ENCODE measurements at places on chromosomes 13 and 19. TPM values are rescaled to one million over a fixed set of nuclear protein-coding genes. Genes with fewer than 3 reads are reported as not detected.

DNA sequence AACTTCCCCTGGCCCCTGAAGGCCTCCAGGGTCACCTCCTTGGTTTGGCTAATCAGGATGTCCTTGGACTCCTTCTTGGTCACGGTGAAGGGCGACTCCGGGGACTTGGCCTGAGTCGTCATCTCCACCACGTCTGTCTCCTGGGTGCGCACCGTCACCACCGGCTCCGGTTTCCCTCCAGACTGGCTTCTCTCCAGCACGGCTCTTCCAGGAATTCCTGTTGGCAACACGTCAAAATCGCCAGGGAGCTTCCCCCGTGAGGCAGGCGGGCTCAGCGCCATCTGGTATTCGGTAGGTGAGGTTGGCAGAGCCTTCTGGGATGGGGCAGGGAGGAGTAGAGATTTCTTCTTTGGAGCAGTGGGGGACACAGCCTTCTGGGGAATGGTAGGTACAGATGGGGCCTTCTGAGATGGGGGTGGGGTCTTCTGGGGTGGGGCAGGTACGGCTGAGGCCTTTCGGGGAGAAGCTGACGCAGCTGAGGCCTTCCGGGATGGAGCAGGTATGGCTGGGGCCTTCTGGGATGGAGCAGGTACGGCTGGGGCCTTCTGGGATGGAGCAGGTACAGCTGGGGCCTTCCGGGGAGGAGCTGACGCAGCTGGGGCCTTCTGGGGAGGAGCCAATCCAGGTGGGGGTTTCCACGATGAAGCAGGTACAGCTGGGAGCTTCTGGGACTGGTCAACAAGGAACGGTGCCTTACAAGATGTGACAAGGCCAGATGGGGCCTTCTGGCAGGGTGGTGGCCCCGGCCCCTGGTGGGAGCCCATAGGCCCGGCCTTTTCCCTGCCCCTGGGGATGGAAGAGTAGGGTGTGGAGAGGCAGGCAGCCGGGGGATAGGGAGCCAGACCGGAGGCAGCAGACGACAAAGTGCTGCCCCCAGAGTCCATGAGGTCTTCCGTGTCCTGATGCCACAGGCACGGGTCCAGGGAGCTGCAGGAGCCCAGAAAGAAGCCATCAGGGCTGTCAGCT, 3.8 kb downstream of the GARIN5B start:
- no peak for DNase-seq

DNA sequence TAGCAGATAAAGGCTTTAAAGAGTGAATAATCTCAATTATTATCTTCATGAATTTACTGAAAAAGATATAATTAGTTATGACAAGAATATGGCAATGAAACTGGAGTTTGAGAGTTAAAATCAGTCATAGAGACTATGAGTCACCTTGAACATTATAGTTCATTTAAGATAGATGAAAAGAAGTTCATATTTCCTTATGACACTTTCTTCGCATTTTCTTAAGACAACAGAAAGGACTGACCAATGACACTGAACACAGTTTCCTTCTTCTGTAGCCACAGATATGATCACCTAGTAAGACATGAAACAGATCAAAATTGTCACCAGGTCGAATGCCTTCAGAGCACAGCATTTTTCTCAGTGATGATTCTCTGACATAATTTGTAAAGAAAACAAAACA, 202.1 kb downstream of the KLF12 start:
- DNase-seq = no peak

DNA sequence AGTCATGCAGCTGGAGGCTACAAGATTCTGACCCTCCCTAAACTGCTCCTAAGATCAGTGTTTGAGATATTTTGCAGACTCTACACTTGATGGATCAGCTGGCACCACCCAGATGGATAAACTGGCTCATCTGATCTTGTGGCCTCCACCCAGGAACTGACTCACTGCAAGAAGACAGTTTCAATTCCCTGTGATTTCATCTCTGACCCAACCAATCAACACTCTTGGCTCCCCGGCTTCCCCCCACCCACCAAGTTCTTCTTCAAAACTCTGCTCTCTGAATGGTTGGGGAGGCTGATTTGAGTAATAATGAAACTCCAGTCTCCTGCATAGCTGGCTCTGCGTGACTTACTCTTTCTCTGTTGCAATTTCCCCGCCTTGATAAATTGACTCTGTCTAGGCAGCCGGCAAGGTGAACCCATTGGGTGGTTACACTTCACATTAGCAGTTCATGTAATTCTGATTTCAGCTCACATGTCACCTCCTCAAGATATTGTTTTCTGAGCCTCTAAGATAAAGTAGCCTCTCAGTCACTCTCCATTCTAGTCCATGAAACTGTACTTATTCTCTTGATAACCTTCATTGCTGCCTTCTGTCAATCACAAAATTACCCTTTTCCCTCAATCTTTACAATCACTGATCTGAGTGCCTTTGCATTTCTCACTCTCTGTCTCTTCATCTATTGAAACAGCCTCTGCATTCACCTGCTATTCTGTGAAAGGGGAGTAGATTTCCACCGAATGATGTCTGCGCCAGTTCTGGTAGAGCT, 9.9 kb upstream of the FPR3 start:
- DNase-seq = no peak

DNA sequence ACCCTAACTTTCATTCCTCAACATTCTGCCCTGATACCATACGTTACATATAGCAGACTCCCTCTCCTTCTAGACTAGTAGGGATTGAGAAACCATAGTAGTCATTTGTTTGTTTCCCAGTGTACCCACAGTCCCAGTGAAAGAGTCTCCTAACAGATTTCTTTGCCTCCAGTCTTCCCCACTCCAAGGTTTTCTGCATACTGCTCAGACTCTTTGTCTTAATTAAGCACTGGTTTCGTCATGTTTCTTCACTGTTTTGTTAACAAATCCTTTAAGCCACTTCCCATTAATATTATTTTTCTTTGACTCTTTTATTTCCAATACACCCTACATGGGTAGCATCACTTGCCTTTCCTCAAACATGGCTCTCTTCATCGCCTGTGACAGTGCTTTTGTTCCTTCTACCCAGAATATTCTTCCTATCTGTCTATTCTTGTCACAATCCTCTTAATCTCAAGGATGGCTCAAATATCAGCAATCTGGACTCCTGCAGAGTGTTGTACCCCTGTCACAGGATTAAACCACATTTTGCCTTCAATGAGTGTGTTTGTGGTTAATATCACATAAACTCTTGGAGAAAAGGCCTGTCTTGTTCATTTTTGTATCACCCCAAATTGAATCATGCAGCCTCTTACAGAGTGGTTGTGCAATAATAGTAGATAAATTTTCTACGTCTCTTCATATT, 92.7 kb upstream of the KLF12 start:
- no peak for DNase-seq

DNA sequence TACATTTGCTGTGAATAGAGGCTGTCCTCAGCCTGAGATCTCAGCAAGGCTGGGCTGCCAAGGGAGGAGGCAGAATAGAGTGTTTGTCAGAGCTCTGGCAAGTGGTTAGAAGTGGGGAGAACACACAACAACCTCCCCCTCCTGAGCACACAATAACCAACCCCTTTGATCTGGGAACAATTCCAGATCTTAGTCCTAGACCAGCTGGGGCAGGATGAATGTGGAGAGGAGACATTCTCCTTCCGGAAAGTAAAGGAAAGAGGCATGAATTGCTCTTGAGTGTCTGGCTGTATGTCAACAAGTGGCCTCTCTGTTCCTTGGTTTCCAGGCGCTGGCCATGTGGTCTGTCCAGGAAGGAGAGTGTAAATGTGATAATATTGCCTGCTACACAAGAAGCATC, 114.9 kb upstream of the TMTC4 start:
- DNase-seq = peak; percentile 7

GRCh38 chr19:31377736-31378135, 28.5 kb upstream of the TSHZ3 start:
- no peak for DNase-seq

- no peak for DNase-seq
These were observed 54.9 kb upstream of the ATP12A start for GRCh38 chr13:24625331-24625731.

- peak; percentile 38 for DNase-seq
These were observed 98.9 kb downstream of the ESD start for GRCh38 chr13:46698014-46698413.

DNA sequence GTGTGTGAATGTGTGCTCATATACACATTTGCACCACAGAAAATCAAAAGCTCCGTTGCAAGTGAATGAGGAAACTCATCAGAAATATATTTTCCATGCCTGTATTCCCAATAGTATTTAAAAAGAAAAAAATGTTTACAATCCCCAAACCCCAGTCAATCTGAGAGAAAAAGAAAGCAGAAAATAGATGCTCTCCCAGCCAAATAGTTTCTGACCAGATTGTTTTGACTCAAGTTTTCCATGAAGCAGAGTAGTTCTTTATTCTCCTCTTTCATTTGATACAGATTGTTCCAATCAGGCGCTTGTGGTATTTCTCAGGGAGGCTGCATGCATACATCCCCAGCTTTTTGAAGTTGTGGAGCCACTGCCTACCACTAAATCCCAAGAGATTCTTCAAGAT, 110.6 kb downstream of the STARD13 start:
- DNase-seq = peak; percentile 88

DNA sequence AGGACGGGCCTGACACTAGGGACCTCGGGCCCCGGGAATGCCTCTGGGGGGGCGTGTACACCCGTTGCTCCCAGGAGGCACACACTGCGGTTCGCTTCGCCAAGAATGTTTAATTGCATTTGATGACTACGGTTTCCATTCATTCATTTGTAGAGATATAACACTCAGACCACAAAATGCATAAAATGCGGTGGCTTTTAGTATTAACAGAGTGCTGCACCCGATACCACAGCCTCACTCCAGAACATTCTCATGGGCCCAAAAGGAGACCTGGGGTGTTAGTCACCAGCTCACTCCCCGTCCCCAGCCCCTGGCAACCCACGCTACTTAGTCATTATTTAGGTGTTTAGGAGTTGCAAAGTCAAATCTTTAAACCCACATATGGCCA, 21.8 kb downstream of the HCN2 start:
- no peak for DNase-seq

- no peak for DNase-seq
These were observed 29.3 kb downstream of the ZNF566 start for GRCh38 chr19:36460046-36460445.

GRCh38 chr13:20227288-20227687, 4.8 kb downstream of the GJB6 start:
- DNase-seq = no peak

- DNase-seq = peak; percentile 16
These were observed 4.9 kb upstream of the PTBP1 start for GRCh38 chr19:792306-792885.

DNA sequence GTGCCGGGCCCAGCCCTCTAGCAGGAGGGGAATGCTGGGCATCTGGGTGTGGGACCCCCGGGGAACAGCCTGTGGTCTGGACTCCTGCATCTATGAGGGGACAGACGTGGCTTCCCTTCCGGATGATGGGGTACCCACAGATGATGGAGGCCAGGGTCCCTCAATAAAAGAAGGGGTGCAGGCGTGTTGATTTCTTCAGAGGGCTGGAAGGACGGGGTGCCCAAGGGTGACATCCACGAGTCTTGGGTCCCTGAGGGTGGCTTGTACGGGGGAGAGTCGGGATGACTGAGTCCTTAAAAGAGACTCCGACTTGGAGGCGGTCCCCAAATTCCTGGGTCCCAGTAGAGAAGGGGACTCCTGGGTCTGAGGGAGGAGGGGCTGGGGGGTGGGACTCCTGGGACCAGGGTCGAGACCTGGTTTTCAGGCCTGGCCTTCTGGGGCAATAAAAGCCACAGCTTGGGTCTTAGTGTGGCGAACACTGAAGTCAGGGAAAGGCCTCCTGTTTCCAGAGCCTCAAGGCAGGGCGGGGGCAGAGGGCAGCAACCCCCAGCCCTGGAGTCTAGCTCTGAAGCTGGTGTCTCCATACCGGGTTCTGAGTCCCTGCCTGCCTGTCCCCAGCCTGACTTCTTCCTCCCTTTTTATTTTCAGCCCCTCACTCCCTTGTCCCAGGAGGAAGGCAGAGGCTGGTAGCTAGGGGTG, 459 bp upstream of the GRIN2D start:
- DNase-seq = no peak

DNA sequence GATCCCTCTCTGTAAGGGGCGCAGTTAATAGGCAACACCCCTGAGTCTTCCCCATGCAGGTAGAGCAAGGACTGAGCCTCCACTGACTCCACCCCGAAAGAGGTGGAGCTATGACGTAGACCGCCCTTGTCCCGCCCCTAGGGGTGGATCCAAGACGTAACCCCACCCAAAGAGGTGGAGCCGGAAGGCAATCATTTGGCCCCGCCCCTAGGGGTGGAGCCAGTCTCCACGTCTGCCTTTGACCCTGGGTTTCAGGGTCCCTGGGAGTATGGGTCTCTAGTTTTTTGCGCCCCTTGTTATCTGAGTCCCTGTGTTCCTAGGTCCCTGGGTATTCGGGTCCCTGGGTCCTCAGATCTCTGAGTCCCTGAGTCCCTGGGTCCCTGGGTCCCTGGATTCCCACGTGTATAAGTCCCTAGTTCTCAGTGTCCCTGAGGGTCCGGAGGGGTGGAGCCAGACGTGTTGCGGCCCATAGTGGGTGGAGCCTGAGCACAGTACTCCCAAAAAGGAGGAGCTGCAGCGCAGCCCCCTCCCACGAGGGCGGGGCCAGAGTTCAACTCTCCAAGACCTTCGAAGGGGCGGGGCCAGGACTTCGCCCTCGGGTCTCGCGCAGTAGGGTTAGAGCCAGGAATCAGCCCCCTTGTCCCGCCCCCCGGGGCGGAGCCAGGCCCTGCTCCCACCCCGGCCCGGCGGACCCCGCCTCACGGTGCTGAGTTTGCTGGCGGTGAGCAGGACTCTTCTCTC, 5.3 kb downstream of the DENND1C start:
- DNase-seq = peak; percentile 33

DNA sequence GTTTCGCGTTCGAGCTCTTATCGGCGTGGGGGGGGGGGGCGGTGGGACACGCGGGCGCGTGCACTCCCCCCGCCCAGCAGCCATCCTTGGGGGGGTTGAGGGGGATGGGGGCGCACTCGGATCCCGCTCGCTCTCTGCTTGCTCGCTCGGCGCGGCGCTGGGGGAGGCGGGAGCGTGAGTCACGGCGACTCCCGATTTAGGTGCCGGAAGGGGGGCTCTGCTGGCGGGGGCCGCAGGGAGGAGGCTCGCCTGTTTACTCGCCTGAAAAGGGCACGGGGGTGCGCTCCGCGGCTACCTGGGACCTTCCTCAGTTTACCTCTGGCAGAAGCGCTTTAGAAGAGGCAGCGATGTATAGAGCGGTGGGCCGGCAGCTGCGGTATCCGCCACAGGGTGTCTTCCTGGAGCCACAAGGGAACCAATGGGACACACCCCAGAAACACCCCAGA, 1.1 kb upstream of the PDE4A start:
- DNase-seq = no peak

CLDN10 gene
- polyA plus RNA-seq = 6.7 TPM

ZNF229 gene
- polyA plus RNA-seq = 6.5 TPM

SIGLEC12 gene
- not detected for polyA plus RNA-seq

GPC5 gene
- 0.25 TPM for polyA plus RNA-seq

DIS3 gene
- 19.5 TPM for polyA plus RNA-seq

GNG8 gene
- not detected for polyA plus RNA-seq
